HFFc6 (cell line): ENCODE measurements at places on chromosomes 16 and 17. TPM values are rescaled to one million over a fixed set of nuclear protein-coding genes. Genes with fewer than 3 reads are reported as not detected.
A peak's percentile ranks its signal among the peaks of the same experiment; 100 is the strongest.

- DNase-seq: no peak
These were observed 1.0 kb upstream of the RRAD start for GRCh38 chr16:66926171-66926947.

DNA sequence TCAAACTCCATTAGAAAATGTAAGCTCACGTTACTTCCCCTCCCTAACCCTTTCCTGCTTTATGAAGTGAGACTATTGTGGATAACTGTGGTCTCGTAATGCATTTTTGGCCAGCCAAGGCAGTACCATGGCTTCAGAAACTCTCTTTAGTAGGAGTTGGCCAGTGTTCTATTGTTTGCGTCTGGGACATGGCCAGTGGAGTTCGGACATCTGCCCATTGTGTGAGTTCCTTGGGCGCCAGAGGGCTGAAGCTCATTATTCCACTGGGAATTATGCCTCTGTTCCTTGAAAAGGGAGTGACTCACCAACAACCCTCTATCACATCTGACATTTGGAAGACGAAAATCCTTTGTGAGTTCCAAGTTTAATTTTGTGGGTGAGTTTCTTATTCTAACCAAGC, 319.5 kb upstream of the SOX9 start:
- no peak for DNase-seq

GRCh38 chr17:82984751-82985427, 94.5 kb upstream of the METRNL start:
- no peak for DNase-seq

- DNase-seq: peak; percentile 62
These were observed at the start of gene KCTD13 for GRCh38 chr16:29925781-29926710. Gene KCTD13 (minus strand): TSS chr16:29926226. CDS start chr16:29926033, 193 bp downstream.

DNA sequence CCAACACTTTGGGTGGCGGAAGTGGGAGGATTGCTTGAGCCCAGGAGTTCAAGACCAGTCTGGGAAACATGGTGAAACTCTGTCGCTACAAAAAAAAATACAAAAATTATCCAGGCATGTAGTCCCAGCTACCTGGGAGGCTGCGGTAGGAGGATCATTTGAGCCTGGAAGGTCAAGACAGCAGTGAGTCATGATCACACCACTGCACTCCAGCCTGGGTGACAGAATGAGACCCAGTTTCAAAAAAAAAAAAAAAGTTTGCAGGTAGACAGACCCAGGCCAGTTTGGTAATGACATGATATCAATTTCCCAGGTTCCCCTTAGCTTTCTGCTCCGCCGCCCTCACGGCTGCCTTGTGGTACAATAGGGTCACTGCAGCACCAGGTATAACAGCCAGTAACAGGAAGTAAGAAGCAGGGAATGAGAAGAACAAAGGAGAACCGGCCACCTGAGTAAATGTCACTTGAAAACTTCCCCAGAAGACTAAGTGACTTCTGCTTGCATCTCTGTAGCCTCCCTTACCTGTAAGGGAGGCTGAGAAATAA, 201.2 kb upstream of the HSBP1 start:
- no peak for DNase-seq

DNA sequence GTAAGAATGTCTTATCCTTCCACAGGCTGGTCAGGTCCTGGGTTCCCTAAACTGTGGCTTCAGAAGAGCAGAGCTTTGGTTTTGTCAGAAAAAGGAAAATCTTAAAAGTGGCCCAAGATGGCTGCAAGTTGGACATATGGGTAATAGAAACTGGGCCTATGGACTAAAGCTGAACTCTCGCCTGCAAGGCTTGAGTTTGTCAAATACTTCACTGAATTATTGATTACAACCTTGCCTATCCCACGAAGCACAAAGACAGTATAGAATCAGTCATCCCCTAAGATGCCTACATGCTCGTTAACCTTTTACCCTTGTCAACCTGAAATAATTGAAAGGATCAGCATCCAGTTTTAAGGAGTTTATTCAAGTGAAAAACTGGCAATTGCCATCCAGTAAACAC, 20.7 kb downstream of the RNF112 start:
- no peak for DNase-seq

DNA sequence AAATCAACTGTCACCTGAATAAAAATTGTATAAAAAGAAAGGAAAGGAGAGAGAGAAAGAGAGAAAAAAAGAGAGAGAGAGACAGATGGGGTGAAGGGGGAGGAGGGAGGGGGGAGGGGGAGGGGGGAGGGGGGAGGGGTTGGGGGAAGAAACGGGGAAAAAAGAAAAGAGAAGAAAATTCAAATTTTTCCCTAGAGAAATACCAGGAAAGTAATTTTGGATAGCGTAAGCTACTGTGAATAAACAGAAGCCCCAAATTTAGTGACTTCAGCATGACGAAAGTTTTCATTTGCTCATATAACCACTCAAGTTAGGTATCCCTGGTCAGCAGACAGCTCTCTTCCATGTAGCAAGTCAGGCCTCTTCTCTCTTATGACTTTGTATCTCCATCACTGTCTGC, 289.4 kb upstream of the MYOCD start:
- DNase-seq: no peak

GRCh38 chr17:47850692-47851573, at the start of gene SP6:
Gene SP6 (minus strand): TSS chr17:47851163. CDS start chr17:47848429, 2,734 bp downstream.
- peak; percentile 50 for DNase-seq

- DNase-seq: no peak
These were observed 18.8 kb downstream of the DOC2B start for GRCh38 chr17:162689-163088.

DNA sequence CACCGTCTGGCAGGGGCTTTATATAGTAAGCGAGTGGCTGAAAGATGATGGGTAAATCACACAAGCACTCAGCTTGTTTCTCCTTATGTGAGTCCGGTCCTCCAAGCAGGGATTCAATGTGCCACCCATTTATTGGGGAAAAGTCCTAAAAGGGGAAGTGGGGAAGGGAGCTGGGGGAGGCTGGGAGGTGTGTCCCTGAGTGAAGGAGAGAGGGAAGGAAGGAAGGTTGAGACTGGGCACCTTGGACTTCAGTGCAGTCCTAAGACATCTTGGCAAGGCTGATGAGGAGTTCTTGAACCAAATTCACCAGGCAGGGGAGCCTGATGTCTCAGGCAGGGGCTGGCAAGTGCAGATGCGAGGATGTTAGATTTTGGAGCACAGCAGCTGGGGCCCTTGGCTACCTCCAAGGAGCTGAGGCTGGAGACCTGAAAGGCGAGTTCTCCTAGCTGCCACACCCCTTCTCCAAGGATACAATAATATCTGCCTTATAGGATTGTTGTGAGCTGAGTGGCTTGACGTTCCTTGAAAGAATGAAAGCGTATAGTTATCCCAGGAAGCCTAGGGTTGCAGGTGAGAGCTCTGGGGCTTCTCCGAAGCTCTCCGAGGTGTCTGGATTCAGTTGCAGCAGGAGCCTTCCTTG, 23.0 kb upstream of the CYLD start:
- DNase-seq: no peak

- DNase-seq: peak; percentile 99
These were observed 7.9 kb downstream of the ACLY start for GRCh38 chr17:41910701-41911391.

- no peak for DNase-seq
These were observed 356.3 kb upstream of the SOX9 start for GRCh38 chr17:71764505-71764904.

DNA sequence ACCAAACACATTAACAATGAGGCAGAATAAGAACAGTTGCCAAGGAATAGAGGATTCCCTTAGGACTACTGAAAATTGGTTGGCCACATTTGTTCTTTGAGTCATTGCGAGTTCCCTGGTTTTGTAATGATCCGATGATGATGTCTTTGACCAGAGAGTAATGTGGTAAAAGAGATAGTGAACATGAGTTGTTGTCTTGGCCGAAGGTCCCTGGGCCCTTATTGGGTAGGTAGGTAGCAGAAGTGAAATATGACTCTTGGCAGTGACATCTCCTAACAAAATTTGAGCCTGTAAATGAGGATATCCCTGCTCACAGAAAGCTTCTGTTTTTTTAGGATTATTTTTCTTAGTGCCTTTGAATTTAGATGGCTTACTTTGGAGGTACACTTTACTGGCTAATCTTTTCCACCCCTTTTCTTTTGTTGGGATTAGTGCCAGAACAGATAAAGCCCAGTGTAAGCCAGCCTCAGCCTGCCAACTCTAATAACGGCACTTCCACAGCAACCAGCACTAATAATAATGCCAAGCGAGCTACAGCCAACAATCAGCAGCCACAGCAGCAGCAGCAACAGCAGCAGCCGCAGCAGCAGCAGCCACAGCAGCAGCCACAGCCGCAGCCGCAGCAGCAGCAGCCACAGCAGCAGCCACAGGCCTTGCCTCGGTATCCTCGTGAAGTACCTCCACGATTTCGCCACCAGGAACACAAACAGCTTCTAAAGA, 47.2 kb downstream of the TNRC6A start:
- DNase-seq: no peak

OR1F1 gene
- not detected in 3 replicates for total RNA-seq

CCP110 gene
- total RNA-seq: 12.9 to 16.9 TPM (median 14.7 TPM) in 3 replicates

TMEM208 gene
- 58.6 to 83.9 TPM (median 67.8 TPM) in 3 replicates for total RNA-seq

KCNH6 gene
- total RNA-seq: not detected in 3 replicates

CACNG1 gene
- total RNA-seq: not detected in 3 replicates

PLK1 gene
- 40.5 to 95.6 TPM (median 79.3 TPM) in 3 replicates for total RNA-seq

LPO gene
- not detected in 2 replicates for total RNA-seq

ORC6 gene
- total RNA-seq: 9.1 to 18.2 TPM (median 14.9 TPM) in 3 replicates

CCL5 gene
- 0.18 to 0.19 TPM in 2 of 3 replicates, not detected in the other for total RNA-seq

LRRC37B gene
- total RNA-seq: 5.9 to 7.3 TPM (median 6.7 TPM) in 3 replicates
